ENCODE measurements at places on chromosomes 2 and 18. TPM values are rescaled to one million over a fixed set of nuclear protein-coding genes. Genes with fewer than 3 reads are reported as not detected.

The GFPT1 gene
- total RNA-seq = 20.5 TPM

The TLX2 gene
- total RNA-seq = not detected

- no peak for DNase-seq
These were observed 16.6 kb upstream of the ZNF396 start for GRCh38 chr18:35393716-35394115.

DNA sequence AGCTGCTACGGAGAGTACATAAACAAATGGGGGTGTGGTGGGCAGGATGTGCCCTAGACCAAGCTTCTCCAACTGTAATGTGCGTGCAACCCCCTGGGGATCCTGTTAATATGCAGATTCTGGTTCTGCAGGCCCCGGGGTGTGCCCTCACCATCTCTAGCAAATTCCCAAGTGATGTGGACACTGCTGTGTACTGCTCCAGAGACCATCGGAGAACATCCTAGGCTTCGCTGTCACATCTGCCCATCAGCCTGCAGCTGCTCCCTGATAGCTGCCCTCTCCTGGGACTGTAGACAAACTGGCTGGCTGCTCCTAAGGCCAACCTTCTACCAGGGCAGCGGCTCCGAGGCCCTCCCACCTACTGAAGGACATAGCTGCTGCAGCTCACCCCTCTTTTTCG is 3.2 kb downstream of the HS1BP3 start:
- no peak for DNase-seq

All from HT-29 (cell line).